ENCODE measurements at places on chromosomes 12 and 14. TPM values are rescaled to one million over a fixed set of nuclear protein-coding genes. Genes with fewer than 3 reads are reported as not detected.

- DNase-seq, result no peak
These were observed 229.2 kb upstream of the GARIN6 start for GRCh38 chr12:99418379-99418778.

- no peak for DNase-seq
These were observed 30.8 kb downstream of the DEGS2 start for GRCh38 chr14:100128688-100129087.

- no peak for DNase-seq
These were observed 165.6 kb upstream of the TMCC3 start for GRCh38 chr12:94815958-94816357.

DNA sequence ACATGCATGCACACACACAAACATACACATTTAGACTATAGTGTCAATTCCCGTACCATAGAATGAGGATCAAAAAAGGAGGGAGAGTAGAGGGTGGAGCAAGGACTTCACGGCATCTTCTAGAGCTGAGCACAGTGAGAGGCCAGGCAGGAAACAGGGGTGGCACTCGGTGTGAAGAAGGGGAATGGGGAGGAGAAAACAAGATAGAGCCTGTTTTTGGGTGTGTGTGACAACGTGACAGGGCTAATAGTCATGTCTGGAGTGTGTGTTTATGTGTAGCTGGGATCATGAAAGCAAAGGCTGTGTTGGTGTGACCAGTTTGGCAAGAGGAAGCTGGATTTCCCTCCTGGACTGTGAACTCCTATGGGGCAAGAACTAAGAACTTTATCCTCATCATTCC lies 9.9 kb upstream of the ACVR1B start:
- DNase-seq, result no peak

GRCh38 chr14:51849097-51849496 lies 11.3 kb upstream of the GNG2 start:
- DNase-seq, result peak; percentile 84

DNA sequence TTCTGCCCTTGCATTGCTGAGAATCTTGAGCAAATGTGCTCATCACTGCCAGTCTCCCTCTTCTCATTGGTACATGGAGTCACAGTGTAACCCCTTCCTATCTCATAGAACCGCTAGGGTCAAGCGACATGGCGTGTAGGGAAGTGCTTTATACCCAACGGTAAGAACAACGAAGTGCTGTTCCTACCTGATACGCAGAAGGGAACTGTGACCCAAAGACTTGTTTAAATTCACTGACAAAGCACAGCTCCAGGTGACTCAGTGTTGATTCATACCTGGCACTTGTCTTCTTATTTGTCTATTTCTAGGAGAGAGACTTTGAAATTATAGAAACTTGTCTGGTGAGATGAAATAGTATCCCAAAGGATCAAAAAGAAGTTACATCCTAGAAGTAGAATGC lies 53.7 kb downstream of the FBXL14 start:
- DNase-seq, result no peak

DNA sequence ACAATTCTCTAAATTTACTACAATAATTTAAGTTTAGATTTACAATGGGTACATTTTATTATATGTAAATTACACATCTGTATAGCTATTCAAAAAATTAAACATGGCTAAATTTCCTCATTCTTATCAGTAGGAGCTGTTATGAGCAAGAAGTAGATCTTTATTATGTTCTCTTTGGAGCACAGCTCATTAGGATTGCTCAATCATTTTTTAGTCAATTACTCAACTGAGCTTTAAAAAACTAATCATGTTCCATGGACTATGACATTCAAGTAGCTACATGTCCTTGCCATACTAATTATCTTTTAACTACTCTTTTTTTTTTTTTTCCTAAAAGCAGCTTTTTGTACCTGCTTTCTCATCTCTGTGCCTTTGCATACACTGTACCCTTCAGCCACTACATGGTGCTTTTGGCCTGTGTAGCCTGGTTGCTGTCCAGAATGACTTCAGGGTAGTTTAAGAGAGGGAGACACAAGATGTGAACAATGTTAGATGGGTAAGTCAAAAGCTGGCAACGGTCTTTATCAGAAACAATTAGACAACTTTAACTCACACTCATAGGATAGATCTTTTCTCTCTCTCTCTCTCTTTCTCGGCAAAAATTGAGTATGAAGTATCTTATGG lies 69.0 kb downstream of the SSPN start:
- DNase-seq, result no peak

DNA sequence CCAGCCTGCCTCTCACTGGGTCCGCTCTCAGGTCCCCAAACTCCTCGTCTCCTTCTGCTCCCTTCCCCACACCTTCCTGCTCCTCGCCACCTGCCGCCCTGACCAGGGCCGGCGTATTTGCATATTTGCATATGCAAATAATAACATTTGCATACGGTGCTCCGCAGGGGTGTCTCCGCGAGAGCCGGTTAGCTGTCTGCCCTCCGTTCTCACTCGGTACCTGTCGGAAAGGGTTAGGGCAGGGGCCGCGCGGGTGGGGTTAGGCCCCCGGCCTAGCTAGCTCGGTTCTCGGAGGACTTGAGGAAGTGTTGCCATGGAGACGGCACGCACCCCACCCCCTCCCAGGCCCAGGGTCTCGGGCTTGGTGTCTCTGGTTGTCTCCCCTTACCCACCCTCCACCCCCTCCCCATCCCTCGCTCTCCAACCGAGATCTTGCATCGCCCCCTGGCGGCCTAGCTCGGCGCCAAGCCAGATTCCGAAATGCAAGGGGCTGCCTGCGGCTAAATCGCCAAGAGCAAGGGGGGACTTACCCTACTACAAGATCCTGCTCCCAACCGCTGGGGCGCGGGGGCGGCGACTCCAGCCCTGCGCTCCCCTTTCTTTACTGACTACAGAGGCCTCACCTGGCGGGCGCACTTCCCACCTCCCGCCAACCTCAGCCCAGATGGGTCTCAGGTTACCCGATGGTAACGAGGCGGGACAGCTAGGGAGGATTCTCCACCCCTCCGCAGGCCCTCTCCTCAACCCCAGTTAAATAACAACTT lies 8.1 kb downstream of the STAC3 start:
- peak; percentile 86 for DNase-seq

DNA sequence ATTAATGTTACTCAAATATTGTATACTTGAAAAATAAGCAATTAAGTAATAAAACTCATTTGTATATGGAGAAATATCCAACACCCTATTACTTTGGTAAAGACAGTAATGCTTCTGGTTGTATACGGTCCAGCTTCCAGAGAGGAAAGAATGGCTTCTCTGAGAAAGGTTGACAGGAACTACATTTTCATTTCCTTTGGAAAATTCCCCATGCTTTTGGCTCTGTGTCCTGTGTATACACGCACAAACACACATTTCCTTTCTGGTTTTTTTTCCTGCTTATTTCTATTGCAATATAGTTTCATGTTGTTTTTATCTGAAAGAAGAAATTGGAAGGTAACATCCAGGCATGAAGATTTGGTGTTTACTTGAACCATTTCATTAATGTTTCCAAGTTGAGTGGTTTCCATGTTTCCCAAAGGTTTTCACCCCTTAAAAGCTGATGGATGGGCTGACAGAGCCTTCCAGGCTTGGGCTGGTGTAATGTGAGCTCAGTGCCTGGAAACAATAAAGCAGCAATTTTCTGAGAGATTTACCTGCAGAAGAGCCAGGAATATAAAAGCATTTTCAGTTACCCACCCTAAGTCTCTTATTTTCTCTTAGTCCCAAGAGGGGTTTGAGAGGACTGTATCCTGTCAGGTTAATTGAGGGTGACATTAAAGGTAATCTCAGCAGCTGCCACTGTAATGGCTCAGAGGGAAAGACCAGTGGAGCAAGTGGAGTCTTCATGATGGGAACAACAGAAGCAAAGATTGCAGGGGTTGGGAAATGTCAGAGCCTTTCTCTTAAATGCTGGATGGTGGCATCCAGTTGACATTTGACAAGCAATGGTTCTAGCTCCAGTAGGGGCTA lies 33.4 kb upstream of the TMTC1 start:
- DNase-seq, result no peak

- no peak for DNase-seq
These were observed 31.3 kb downstream of the A2M start for GRCh38 chr12:9084417-9084816.

DNA sequence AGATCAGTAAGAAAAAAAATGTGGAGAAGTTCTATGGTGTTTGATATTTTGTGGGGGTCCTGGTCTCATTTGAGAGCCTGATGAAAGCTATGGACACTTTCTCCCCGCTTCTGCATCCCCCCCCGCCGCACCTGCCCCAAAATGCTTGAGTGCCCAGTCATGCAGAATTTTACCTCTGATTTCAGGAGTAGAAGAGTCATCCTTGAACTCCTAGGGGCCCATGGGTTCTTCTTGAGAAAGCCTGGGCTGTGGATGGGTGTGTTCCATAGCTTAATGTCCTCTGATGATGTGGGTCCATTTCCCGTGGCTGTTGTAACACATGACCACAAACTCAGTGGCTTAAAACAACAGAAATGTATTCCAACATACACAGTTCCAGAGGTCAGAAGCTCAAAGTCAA lies 248.8 kb upstream of the PWP1 start:
- DNase-seq, result no peak

DNA sequence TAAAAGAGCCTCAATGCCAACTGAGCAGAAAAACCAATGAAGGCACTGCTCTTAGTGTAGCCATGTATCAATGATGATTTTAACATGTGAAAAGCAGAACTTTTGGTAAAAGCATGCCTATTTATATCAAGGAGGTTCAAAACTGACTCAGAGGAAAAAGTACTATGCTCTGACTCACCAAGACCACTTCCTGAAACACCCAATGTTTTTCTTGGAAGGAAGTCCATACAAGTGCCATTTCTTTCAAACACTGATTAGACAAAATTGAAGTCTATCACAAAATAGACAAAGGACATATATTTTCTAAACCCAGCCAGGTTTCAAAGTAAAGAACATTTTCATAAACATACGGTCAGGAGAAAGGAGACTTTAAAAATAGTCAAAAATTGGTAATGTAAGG lies 88.6 kb downstream of the EPS8 start:
- DNase-seq, result peak; percentile 18

- peak; percentile 85 for DNase-seq
These were observed 9.4 kb downstream of the LHX5 start for GRCh38 chr12:113462117-113462774.

- no peak for DNase-seq
These were observed 136.8 kb downstream of the KCNA5 start for GRCh38 chr12:5180496-5180895.

KRT85 gene
- not detected for total RNA-seq

DCN gene
- not detected for total RNA-seq

GPRC5D gene
- total RNA-seq, result not detected

LIN7A gene
- total RNA-seq, result not detected

TGM1 gene
- total RNA-seq, result 3.1 TPM

FOXM1 gene
- total RNA-seq, result 64.4 TPM

TAC3 gene
- total RNA-seq, result 0.34 TPM

TXNDC16 gene
- 5.7 TPM for total RNA-seq

HCAR2 gene
- not detected for total RNA-seq

NFATC4 gene
- 1.3 TPM for total RNA-seq

MYF6 gene
- total RNA-seq, result not detected

TAS2R10 gene
- total RNA-seq, result not detected

Data from activated CD8-positive, alpha-beta T cell treated with anti-CD3 and anti-CD28 coated beads for 36 hours (primary cell).